ENCODE measurements at places on chromosomes 12 and 14. TPM values are rescaled to one million over a fixed set of nuclear protein-coding genes. Genes with fewer than 3 reads are reported as not detected.

DNA sequence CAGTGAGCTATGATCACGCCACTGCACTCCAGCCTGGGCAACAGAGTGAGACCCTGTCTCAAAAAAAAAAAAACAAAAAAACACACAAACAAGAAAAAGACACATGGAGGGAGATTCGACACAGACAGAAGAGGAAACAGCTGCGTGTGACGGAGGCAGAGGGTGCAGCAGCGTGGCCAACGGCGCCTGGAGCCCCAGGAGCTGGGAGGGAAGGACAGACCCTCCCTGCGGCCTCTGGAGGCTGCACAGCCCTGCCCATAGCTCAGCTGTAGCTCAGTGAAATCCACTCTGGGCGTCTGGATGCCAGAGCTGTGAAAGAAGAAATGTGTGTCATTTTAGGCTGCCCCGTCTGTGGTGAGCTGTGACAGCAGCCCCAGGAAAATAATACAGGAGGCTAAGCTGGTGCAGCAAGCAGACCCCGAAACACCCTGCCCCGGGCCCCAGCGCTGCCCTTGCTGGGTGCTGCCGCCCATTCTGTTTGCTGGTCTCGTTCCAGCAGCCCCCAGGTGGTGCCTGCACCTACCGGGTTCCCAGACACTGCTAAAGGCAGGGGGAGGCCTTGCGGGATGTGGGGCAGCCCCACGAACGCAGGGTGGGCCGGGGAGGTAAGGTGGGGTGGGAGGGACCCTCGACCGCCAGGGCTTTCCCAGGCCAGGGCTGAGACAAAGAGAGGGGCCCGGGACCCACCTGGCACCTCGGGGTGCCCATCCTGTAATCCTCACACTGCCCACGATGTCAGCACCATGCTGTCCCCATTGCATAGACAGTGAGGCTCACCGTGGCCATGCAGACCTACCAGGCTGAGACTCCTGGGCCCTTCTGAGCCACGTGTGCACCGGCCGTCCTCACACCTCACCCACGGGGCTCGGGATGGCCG is 21.2 kb downstream of the GALNT9 start:
- DNase-seq = peak; percentile 27

DNA sequence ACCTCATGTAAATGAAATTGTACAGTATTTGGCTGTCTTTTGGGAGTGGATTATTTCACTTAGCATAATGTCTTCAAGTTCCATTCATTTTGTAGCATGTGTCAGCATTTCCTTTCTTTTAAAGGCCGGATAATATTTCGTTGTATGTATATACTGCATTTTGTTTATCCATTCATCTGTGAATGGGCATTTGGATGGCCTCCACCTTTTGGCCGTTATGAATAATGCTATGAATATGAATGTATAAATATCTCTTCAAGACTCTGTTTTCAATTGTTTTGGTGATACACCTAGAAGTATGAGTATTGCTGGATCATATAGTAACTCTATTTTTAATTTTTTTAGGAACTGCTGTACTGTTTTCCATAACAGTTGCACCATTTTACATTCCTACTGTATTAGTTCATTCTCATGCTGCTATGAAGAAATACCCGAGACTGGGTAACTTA is 164.9 kb downstream of the DYRK2 start:
- no peak for DNase-seq

DNA sequence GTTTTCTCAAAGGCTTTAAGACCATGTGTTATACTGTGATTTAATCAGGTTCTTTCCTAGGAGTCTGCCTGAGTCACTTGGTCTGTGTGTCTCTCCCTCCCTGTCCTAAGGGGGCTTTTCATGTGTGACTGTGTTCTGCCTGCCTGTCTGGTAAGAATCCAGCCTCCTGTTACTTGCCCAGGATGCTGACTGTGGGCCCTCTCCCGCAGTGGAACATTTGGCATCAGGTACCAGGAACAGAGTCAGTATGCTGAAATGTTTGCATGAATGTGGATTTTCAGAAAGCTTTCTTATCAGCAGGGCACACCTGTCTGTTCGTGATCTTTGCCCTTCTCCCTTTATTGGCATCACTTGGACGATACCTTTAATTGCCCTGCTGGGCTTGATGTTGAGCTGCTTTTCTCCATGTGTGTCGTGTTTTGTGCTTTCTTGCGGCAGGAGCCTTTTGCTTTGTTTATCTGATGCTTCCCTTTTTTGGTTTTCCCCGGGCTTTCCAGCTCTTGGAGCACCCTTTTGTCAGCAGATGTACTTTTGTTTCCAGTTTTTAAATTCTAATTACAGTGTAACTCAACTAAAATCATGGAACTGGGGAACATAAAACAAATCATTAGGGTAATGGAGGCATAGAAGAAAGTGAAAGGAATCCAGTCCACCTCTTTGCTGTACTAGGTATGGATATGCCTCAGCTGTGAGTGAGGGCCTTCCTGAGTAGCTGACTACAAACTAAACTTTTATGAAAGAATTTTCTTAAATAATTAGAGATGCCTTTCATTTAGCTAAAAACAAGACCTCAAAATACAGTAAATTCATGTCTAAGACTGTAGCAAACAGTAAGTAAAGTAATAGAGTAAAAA is 72.5 kb downstream of the TRAF3 start:
- no peak for DNase-seq

GRCh38 chr14:74459289-74459946 is 33.4 kb upstream of the SYNDIG1L start:
- no peak for DNase-seq

DNA sequence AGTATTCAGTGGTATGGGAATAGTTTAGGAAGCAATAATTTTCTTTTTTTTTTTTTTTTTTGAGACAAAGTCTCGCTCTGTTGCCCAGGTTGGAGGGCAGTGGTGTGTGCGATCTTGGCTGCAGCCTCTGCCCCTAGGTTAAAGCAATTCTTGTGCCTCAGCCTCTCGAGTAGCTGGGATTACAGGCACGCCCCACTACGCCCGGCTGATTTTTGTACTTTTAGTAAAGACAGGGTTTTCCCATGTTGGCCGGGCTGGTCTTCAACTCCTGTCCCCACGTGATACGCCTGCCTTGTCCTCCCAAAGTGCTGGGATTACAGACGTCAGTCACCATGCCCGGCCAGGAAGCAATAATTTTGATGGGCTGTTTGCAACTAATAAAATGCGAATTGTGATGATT is 62.1 kb downstream of the ATG14 start:
- DNase-seq = no peak

Gene TMEM229B
- total RNA-seq = 9.6 TPM

Gene PARPBP
- 1.3 TPM for total RNA-seq

Gene ART4
- 9.9 TPM for total RNA-seq

Gene CMA1
- 0.76 TPM for total RNA-seq

Data from right cardiac atrium (tissue), 5 donors.